ENCODE measurements at places on chromosomes 11 and 22.

GRCh38 chr11:63590024-63590788 is 24.0 kb downstream of the PLAAT3 start:
- no peak for DNase-seq

DNA sequence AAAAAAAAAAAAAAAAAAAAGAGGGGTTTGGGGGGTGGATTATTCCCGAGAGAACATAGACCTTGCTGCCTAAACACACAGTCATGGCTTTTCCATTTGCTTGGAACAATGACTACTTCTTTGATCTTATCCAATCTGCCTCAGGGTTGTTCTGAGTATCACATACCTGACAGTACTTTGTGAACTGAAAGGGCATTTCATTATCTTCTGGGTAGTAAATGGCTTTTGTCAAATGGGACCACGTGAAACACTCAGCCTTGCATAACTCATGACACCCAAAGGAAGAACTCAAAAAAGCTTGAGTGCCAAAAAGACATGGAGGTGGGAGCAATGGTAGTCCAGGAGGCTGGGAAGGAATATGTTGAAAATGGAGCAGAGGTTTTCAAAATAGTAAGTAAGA is 123.2 kb upstream of the BID start:
- no peak for DNase-seq

DNA sequence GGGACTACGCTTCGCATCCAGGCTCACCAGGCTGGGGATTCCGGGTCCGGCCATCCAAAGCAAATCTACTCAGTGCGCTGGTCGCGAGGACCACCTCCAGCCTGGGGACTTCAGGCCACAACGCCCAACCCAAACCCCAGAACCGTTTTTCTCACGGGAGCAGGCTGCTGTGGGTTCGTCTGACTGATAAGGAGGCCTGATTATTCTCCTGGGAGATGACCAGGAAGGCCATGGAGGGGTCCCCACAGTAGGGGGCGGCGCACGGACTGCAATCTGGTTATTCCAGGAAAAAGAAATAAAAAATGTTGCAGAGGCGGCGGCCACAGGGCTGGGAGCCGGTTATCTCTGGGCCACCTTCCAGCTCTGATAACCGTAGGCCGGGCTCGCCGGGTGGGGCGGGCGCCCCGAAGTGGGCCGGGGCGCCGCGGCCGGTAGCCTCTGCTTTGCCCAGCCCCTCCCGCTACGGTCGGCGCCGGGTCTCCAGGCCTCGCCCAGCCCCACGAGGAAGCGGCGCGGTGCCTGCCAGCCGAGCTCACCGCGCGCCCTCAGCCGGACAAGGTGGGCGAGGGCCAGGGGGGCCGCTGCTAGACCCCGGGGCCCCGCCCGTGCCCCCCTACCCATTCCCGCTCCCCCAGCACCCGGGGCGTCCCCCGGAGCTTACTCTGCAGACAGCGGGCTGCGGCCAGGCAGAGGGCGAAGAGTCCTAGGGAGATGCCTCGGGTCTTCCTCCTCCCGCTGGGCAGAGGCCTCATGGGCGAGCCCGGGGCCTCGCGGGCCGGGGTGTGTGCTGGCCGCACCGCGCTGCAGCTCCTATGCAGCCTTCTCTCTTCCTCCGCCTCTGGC is 446 bp downstream of the VSTM5 start:
- DNase-seq: no peak

DNA sequence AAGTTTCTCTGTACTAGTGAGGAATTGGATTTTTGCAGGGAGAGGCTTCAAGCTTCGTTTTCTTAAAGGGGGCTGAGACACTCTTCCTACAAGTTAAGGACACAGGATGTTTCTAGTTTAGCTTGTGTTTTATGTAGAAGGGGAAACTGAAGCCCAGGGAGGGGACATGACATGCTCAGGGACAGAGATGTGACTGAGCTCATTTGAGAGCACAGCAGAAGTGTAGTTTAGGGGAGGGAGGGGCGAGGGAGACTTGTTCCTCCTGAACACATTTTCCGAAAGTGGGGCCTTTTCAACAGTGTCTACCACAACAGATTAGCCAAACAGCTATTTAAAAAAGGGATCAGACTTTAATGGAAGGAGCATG is 148.1 kb downstream of the FBXO7 start:
- no peak for DNase-seq

DNA sequence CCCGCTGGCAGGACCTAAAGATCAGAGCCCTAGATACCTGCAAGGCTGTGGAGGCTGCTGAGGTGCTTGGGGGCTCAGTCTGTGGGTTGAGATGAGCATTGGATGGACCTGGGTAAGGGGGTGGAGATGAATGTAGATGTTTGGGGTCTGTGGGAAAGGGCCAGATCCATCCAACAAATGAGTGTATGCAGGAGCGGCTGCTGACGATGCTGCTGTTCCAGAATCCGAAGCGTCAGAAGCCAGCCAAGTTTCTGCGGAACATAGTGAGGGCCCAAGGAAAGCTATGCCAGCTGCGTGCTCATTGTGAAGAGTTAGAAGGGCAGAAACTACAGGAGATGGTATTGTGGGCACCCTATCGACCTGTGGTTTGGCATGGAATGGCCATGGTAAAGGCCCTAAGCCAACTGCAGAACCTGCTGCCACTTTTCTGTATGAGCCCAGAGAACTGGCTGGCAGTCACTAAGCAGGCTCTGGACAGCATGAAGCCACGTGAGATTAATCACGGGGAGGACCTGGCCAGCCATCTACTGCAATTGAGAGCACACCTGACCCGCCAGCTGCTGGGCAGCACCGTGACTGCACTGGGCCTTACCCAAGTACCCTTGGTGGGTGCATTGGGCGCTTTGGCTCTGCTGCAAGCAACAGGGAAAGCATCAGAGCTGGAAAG is 36.6 kb downstream of the RRP8 start:
- no peak for DNase-seq

GRCh38 chr11:33982661-33983060 is 68.9 kb upstream of the CAPRIN1 start:
- no peak for DNase-seq

GRCh38 chr22:30889268-30889995 is 79.1 kb downstream of the MORC2 start:
- no peak for DNase-seq

DNA sequence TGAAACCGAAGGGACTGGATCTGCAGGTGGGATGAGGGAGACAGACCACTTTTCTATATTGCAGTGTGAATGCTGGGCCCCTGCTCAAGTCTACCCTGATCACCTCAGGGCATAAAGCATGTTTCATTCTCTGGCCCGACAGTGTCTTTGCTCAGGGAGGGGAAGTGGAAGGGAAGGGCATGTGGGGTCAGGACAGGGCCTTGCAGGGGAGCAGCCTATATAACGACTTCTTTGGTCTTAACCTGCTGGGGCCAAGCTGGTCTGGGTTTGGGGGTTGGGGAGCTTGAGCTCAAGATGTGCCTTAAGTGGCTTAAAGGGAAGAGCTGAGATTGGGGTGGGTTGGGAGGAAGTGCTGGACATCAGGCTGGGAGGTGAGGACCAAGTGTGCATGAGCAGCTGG is 86.4 kb downstream of the GDPD4 start:
- no peak for DNase-seq

DNA sequence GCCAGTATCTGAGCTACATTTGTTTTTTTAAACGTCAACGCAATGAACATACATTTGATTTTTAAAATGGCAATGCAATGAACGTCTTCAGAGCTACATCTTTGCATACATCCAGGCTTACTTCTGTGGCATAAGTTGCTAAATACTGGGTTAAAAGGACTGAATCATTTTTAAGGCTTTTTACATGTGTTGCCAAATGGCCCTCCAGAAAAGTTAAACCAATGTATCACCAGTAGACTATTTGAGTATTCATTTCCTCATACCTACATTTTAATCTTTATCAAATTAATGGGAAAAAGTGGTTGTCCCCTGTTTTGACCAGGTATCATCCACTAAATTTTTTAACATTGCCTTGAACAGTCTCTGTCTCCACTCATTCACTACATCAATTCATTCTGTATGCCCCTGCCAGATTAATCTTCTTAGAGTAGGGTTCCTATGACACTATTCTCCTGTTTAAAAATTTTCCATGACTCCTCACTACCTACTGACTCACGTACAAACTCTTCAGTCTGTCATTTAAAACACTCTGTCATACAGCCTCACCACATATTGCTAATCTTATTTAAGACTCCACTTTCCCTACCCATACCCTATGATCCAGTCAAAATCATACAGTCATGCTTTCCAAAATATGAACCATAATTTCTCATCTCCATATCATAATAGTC is 12.4 kb upstream of the PRRG4 start:
- no peak for DNase-seq

- no peak for DNase-seq
These were observed 221.7 kb downstream of the SNX19 start for GRCh38 chr11:130694488-130695045.

- no peak for DNase-seq
These were observed 6.5 kb upstream of the DRICH1 start for GRCh38 chr22:23638611-23639010.

GRCh38 chr11:83990160-83990733 is 704.1 kb upstream of the CCDC90B start:
- no peak for DNase-seq

DNA sequence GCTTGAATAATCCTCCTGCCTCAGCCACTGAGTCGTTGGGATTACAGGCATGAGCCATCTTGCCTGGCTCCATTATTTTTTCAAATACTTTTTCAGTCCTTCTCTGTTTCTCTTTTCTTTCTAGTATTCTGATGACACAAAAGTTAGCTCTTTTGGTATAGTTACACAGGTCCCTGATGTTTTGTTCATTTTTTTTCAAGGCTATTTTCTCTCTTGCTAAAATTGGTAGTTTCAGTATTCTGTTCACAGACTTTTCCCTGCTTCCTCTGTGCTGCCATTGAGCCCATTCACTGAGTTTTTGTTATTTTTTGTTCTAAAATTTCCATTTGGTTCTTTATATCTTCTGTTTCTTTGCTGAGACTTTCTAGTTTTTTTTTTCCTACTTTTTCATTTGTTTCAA is 166.5 kb downstream of the UVRAG start:
- no peak for DNase-seq

DNA sequence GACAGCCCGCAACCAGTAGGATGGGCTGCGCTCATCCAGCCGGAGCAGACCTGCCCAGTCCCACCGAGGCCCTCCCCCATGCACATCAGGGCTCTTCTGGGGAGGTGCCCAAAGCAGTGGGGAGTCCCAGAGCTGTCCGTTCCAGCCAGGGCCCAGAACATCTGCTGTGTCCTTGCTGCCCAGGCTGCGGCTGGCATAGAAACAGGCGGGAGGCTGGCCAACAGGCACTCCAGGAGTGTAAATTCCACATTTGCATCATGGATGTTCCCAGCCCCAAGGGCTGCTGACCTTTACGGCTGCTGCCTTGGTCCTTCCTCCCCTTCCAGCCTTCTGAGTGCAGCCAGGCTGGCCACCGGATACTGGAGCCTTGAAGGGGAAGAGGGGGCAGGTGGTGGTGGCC is 30.0 kb upstream of the SYT7 start:
- DNase-seq: no peak

DNA sequence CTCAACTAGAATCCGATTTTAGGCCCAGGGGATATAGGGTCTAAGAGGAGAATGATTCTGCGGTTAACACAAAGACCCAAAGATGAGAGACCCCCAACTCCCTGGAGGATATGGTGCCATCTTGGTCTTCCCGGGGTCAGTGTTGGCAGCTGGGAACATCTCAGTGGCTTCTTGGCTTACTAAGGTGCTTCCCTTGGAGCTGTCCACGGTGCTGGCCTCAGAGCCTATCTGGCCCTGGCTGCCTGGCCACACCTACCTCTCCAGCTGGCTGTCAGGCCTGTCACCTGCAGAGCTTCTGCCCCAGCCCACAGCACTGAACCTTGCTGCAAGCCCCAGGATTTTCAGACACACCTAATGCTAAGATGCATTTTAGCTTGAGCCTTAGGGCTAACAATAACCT is 70.7 kb upstream of the THY1 start:
- DNase-seq: no peak

- DNase-seq: no peak
These were observed 255.1 kb downstream of the DCDC1 start for GRCh38 chr11:31114442-31114841.

DNA sequence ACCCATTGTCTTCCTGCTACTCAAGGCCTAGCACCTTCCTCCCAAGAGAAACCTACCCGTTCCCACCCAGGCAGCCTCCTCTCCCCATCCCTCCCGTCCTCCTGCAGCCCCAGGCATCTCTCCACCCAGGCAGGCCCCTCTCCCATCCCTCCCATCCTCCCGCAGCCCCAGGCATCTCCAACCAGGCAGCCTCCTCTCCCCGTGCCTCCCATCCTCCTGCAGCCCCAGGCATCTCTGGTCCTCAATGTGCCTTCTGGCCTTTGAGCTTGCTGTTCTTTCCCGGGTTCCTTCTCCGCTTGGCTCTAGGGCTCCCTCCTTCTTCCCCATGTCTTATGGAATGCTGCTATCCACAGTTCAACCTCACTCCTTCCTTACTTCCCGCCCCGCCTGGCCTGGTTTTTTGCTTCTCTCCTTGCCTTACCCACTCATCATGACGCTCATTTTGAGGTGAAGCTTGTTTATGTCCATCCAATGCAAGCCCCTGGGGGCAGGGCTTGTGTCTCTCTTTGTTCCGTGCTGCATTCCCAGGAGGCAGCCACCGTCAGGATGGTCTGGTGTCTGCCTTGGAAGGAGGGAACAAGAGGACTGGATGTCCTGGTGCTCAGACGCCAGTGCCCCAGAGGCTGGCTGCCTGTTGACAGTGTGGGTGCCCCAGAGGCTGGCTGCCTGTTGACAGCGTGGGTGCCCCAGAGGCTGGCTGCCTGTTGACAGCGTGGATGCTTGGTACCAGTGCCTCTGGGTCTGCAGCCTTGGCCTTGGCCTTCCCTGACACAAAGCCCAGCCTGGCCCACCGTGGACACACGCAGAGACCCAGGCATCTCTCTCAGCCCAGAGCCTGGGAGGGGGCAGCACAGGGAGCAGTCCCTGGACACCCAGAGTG is 815.7 kb downstream of the BRD1 start:
- DNase-seq: no peak

- DNase-seq: no peak
These were observed 172.6 kb upstream of the CADM1 start for GRCh38 chr11:115676768-115677167.

GRCh38 chr11:63290285-63290684 is 46.9 kb upstream of the SLC22A25 start:
- DNase-seq: no peak

- no peak for DNase-seq
These were observed 87.6 kb upstream of the APOA1 start for GRCh38 chr11:116925050-116925449.

DNA sequence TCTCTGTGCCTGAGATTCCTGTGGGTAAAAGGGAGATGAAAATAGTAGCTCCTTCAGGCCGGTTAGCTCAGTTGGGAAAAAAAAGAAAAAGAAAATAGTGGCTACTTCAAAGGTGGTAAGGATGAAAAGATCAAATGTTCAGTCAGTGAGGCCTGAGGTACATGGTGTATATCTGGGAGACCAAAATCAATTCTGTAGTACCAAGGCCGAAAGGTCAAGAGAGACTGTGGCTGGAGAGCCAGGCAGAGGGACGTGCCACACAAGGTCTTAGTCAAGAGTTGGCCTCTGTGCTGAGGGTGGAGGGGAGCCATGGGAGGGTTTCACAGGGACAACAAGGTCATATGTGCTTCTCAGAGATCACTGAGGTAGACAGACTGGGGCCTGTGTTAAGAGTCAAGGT is 4.8 kb upstream of the GDPD5 start:
- no peak for DNase-seq

All from stimulated activated CD8-positive, alpha-beta memory T cell treated with anti-CD3 and anti-CD28 coated beads, Interleukin-4, amount 100 ng/mL, for 4 hours (primary cell).